Naive thymus-derived CD8-positive, alpha-beta T cell (primary cell): ENCODE measurements at places on chromosomes 3 and 15. TPM values are rescaled to one million over a fixed set of nuclear protein-coding genes. Genes with fewer than 3 reads are reported as not detected.

DNA sequence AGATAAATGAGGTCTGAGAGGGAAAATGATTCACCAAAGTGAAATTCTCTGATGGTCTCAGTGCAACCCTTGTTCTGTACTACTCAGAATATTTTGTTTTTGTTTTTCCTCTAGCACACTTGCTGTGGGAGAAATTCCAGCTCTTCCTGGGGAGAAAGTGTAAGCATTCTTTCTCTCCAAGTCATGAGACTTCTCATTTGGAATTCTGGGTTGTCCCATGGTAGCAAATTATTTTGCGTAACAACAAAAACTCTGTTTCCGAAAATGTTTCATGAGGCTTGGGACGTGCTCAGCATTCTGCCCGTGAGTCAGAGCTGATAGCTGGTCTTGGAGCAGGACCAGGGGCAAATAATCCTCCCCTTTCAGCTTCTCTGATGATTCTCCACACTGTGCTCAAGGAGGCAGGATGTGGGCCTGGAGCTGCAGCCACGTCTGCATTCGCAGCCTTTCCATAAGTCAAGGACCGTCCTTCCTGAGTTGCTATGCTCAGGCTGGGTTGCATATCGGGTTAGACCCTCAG lies 70.3 kb downstream of the SENP2 start:
- no peaks in the 10 kb centered on the region for H3K36me3 ChIP-seq
- no peak overlapping the region for H3K4me3 ChIP-seq
- H3K4me1 ChIP-seq = no peaks in the 10 kb centered on the region

- DNase-seq = no peak
- no peak overlapping the region for H3K4me3 ChIP-seq
- no peak overlapping the region for H3K27ac ChIP-seq
- no peaks in the 10 kb centered on the region for H3K27me3 ChIP-seq
- peaks cover 5% of the 10 kb centered on the region for H3K4me1 ChIP-seq
Measured at GRCh38 chr15:101162701-101163483, 89.0 kb downstream of the CHSY1 start.

GRCh38 chr3:99402755-99403154 lies 235.6 kb upstream of the COL8A1 start:
- H3K4me3 ChIP-seq = no peak overlapping the region
- H3K4me1 ChIP-seq = no peaks in the 10 kb centered on the region
- peaks cover 6% of the 10 kb centered on the region for H3K36me3 ChIP-seq
- H3K27me3 ChIP-seq = no peaks in the 10 kb centered on the region

- DNase-seq = no peak
- no peaks in the 10 kb centered on the region for H3K27me3 ChIP-seq
- H3K4me3 ChIP-seq = peak overlapping the region; percentile 75
Measured at GRCh38 chr15:38687775-38688495, 123.3 kb upstream of the RASGRP1 start.

DNA sequence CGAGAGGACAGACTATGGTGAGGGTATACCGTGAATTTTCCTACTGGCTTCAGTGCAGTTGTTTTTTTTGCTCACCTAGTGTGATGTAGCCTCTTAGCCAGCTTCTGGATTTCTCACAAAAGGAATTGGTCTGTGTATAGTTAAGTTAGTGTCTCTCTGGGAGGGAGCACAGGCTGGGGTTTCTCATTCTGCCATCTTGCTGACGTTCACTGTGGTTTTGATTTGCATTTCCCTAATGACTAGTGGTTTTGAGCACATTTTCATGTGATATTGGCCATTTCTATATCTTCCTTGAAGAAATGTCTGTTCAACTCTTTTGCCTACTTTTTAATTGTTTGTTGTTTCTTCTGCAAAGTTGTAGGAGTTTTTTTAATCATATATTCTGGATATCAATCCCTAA lies 2.2 kb upstream of the CD86 start:
- no peak for DNase-seq
- no peak overlapping the region for H3K4me3 ChIP-seq

GRCh38 chr15:70539409-70539808 lies 223.9 kb downstream of the UACA start:
- H3K27me3 ChIP-seq = no peaks in the 10 kb centered on the region
- DNase-seq = no peak
- peaks cover 35% of the 10 kb centered on the region for H3K4me1 ChIP-seq
- no peak overlapping the region for H3K4me3 ChIP-seq
- H3K36me3 ChIP-seq = peaks cover 3% of the 10 kb centered on the region

Gene SH3GL3
- not detected for total RNA-seq
